ENCODE measurements at places on chromosomes 12 and 14.

DNA sequence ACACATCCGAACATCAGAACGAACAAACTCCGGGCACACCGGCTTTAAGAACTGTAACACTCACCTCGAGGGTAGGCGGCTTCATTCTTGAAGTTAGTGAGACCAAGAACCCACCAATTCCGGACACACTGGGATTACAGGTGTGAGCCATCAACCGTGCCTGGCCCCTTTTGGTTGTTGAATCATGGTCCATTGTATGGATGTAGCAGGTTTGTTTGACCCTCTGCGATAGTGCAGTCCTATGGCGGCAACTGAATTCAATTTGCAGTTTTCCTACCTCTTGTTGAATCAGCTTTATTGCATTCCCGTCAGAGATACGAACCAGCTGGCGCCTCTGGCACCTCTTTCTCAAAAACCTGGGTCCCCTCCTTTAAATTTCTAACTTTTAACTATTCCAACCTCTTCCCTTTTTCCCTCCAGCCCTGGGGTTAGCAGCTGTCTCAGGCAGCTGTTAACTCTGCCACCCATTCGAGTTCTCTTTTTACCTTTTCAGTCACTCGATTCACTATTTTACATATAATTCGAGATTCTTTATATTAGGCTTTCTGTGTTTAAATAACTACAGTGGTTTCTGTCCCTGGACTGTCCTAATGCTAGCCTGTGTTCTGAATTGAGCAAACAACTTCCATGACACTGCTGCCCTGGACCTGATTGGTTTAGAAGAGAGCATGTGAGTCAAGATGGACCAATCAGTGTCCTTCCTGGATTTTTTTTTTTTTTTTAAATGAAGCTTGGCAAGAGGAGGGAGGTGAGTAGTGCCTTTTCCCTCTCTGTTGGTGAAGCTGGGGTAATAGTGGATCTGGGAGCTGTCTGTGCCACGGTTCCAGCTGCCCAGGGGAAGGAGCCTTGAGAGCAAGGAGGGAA is 261.5 kb downstream of the PCNX1 start:
- DNase-seq: no peak

DNA sequence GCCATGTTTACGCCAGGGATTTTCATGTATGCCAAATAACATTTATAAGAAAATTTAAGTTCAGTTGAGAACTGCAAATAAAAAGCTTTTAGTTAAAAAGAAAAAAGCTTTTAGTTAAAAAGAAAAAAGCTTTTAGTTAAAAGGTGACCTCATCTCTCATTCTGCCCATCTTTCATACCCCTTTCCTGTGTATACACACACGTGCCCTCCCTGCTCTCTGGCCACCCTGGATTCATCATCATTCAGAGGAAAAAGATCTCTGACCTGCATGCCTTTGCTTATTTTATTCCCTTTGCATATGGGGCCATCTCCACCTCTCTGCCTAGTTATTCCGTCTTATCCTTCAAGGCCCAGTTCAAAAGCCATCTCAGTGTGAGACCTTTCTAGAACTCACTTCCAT is 38.1 kb upstream of the CDK17 start:
- DNase-seq: no peak

DNA sequence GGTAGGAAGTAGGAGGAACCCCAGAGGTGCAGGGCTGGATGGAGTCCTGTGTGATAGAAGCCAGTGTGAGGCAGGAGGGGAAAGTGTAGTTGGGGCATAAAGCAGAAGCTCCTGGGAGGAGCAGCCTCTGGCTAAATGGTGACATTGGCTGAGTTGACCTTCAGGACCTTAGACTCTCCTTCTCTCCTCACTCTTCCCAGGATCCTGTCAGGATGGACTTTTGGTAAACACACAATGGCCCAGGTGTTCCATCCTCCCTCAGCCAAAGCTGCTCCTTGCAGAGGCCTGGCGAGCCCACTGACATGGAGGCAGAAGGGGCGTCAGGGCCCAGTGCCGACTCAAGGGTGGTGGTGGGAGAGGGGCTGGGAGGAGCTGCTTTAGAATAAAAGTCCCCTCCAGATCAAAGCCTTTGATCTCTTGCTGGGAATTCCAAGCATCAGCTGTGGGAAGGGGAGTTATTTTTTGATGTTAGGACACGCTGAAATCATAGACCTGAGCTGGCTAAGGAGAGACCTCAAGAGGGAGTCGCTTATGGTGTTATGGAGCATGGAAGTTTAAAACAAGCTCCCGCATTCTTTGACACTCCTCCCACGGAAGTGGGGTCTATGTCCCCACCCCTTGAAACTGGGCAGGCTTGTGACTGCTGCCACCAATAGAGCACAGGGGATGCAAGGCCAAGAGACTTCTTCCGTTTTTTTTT is 44.1 kb downstream of the SMIM41 start:
- no peak for DNase-seq

DNA sequence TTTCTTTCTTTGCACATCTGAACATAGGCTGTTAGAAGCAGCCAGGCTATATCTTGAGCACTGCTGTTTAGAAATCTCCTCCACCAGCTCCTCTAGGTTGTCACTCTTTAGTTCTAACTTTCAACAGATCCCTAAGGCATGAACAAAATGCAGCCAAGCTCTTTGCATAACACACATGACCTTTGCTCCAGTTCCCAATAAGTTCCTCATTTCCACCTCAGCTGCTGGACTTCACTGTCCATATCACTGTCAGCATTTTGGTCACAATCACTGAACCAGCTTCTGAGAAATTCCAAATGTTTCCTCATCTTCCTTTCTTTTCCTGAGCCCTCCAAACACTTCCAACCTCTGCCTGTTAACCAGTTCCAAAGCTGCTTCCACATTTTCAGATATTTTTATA is 27.6 kb upstream of the C14orf132 start:
- DNase-seq: no peak

DNA sequence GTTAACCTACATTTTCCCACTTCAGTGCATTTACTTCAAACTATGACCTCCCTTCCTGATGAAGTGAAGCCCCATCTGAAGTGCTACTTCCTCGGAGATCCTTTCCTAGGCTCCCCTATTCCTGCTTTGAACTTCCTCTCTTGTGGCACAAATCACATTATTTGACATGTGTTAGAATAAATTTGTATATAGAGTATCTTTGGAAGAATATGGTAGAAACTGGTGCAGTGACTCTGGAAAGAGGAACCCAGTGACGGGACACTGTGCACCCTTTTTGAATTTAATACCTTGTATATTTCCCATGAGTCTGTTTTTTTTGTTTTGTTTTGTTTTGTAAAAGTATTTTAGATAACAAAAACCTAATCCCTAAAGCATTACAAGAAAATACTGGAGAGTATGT is 66.4 kb upstream of the SRSF5 start:
- DNase-seq: no peak

DNA sequence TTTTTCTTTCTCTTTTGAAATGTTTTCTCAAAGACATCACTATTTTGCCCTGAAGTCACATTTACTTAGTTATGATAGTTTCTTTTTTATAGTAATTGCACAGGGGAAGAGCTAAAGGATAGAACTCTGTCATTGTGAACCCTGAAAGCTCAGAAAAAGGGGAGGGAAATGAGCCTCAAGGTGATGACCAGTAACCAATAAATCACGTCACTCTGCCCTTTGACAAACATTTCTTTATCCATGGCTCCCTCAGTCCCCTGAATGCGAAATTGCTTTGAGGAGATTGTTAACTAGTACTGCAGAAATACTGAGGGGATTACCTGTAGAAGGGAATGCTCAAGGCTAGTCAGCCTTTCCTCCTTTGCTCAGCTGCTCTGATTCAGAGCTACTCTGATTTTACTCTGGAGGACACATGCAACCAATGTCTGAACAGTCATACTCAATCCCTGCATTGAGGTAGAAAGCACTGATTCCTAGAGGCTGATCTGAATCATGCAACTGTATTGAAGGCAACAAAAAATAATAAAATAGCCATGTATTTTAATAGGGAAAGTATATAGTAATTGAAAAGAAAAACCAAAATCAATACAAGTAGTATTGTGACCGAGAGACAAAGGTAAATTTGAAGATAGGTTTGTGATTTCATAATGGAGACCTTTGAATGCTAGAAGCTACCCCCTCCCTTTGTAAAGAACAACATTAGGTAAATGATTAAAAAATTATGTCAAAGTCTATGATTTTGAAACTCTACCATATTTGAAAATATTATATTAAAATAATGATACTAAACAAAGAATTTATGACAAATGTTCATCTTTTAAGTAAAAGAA is 24.7 kb downstream of the SLCO1B1 start:
- DNase-seq: no peak

DNA sequence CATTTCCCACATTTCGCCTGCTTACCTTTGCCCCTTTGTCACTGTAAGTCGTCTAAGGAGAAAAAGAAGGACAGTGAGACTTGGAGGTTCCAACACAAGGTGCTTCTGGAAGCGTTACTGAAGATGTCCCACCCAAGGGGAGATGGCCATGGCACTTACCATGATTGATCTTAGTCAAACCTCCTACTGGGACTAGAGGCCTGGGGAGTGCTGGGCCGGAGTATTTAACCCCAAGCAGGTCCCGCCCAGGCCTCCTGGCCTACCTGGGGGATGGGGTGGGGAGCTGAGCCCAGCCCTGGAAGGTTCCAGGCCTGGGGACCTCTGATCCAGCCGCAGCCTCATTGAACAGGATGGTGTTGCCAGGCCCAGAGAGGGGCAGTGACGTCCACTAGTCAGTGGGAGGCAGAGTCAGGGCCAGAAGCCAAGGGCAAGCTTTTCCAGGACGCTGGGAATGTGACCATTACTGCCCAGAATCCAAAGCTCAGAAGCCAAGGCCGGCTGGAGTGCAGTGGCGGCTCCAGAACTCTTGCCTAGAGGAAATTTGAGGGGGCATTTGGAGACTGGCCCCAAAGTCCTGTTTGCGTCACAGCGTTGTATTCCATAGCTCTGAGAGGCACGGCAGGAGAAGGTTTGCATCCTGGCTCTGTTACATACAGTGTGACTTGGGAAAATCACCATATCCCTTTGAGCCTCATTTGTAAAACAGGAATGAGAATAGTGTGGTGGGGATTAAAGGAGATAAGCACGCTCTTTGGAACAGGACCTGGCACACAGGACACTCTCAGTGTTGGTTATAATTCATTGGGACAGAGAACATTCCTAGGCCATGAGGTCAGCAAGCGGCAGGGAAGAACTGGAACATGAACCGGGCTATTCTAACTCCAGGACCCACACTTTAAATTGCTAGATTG is at the start of gene HPD:
Gene HPD (minus strand): TSS at position 198 of the 911 bp plus-strand sequence. CDS start 36 bp downstream, at position 162.
- no peak for DNase-seq

- DNase-seq: no peak
These were observed 2.1 kb upstream of the EDDM3A start for GRCh38 chr14:20743556-20743955.

- no peak for DNase-seq
These were observed 223.1 kb upstream of the CAND1 start for GRCh38 chr12:67046062-67046461.
